SW 1271 (cell line): ENCODE measurements at places on chromosomes 6 and 20.

DNA sequence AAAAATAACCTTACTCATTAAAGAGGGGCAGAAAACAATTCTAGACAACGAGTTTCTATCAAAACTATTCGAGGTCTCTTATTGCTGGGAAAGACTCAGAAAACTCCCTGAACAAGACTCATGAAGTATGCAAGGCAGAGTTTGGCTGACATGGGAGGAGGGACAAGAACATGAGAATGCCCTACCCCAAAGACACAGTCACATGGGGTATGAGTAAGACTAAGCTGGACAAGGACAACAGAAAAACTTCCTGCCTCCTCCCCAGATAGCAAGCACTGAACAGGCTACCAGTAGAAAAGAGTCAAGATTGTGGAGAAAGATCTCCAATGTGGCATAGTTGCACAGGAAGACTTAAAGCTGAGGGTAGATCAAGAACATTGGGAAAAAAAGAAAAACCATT is 39.7 kb upstream of the PHIP start:
- no peak for DNase-seq

DNA sequence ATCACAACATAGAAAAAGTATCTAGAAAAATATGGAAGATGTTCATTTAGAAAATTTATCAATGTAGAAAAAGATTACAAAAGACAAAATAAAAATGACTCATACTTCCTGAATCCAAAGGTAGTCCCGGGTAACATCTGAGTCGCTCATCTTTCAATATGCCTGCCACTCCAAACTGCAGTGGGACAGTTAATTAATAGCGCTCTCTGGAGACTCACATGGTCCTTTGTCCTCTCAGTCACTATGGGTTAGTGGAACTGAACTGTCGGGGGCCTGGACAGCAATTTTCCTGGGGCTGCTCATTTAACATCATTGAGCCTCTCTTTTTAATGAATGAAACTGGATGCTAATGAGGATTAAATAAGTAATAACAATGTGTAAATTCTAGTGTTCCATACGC is 103.4 kb downstream of the MAP3K4 start:
- DNase-seq: no peak

- DNase-seq: no peak
Measured at GRCh38 chr20:23363257-23363649, 1.3 kb downstream of the GZF1 start.

- DNase-seq: peak; percentile 70
Measured at GRCh38 chr20:1225263-1225782, 521 bp upstream of the RAD21L1 start.

GRCh38 chr6:122571888-122572287 is 38.3 kb upstream of the PKIB start:
- DNase-seq: no peak

DNA sequence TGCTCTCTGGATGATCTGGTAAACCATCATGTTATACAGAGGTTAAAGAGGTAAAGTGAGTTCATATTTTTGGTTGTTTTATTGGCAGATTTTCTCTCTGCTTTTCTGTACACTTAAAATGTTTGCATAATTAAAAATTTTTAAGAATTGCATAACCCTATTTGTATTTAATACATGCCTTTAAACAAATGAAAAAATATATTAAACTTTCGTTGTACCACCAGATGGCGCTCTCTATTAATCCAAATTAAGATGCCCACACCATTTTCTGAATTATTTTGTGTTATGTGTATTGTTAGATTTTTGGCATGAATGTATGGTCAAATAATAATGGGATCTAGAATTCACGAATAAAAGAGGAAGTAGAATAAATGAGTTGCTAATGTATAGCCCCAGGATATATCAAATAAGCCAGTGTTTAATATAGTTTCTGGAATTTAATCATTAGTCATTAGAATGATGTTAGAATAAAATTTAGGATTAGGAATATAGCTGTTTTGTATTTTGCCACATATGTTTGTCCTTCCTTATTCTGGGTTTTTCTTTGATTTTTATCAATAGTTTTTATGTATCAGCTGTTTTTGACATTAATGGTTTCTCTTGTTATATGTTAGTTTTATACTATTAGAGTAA is 38.9 kb downstream of the SMAP1 start:
- DNase-seq: peak; percentile 50

GRCh38 chr6:130518588-130518987 is 152.8 kb downstream of the TMEM200A start:
- DNase-seq: no peak

DNA sequence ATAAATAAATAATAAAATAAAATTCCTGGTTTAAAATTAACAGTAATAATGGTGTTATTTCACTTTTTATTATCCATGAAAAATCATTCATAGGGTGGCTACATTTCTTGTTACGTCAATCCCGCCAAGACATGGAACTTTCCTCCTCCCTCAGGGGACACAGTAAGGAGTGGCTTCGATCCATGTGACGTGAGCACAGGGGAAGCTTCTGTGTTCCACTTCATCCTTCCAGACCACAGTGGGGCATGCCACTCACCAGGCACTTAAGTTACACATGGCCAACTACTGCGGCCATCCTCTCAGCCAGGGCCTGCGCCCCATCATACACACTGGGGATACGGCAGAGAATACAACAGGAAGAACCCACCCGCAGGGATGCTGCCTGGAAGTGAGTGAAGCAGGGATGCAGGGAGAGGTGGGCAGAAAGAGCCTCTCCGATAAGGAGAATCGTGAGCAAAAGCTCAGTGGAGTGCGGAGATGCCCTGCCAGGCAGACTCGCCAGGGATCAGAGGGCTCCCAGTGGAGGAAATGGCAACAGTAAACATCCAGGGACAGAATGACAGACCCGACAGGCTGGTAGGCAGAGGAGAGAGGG is 75.3 kb downstream of the ATP9A start:
- no peak for DNase-seq

GRCh38 chr20:36322131-36322530 is 16.0 kb downstream of the DLGAP4 start:
- DNase-seq: no peak

- no peak for DNase-seq
Measured at GRCh38 chr6:87341899-87342298, 2.7 kb upstream of the C6orf163 start.

DNA sequence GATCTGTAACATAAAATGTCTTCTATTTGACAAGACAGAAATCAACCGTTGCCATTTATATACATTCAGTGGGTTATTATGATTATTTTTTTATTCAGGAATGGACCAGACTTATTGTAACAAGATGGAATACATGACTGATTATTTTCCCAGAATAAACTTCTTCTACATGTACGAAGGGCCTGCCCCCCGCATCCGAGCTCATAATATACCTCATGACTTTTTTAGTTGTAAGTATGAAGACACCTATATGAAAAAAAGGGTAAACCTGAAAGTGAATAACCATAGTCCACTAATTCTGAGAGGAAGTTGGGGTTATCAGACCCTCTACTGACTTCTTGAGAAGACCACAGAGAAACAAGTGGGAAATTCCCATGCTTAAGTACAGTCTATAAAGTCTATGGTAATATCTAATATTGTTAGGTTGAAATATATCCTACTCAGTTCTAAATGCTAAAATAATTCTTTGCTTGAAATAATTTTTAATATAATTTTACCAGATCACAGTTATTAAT is 15.9 kb downstream of the OR2A4 start:
- DNase-seq: no peak

DNA sequence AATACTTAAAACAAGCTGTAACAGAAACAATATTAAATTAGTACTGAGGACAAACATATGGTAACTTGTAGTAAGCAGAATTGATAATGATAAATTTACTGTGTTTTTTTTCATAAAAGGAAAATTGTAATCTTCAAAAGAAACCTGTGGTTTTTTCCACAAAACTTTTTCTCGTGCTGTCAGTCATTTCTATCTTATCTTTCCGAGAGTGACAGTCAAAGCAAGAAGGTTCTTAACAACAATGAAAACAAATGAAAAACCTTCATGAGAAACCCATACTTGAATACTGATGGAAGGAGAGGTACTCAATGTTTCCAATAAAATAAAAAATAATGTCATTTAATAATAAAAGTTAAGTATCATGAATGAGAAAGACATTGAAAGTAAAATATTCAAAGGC is 174.0 kb downstream of the TBC1D32 start:
- no peak for DNase-seq

GRCh38 chr6:16657768-16658167 is 103.5 kb downstream of the ATXN1 start:
- DNase-seq: no peak

- DNase-seq: no peak
Measured at GRCh38 chr6:2939315-2940009, 31.9 kb downstream of the SERPINB6 start.

DNA sequence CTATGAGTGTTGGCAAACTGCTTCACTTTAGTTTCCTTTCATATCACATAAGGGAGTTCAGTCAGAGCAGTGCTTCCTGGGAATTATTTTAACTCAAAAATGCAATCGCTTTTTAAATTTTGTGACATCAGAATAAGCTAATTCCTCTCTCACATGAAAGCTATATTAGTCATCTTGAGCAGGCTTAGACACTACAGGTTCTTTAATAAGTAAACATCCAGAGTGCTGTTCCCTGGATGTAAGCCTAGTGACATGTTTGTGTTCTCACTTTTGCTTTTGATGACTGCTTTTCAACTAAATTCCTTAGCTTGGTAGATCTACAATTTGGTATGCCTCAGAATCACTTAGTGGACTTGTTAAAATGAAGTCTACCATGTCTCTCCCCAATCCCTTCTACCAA is 252.7 kb upstream of the POU3F2 start:
- no peak for DNase-seq

- DNase-seq: no peak
Measured at GRCh38 chr6:107531868-107532267, 42.0 kb downstream of the SOBP start.

DNA sequence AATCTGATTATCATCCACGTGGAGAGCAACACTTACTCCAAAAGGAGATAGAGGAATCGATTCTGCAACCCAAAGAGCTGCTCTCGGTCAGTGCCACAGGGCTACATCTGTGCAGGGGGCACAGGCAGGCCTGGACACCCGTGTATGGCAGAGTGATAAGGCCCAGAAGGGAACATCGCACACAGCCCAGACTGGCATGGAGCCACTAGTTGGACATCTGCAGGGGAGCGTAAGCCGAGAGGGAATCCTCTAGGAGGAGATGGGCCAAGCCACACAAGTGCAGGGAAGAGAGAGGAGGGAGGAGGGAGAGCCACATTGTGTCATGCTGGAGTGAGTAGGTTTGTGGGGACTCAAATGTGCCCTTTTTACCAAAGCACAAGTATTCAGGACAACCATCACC is 50.4 kb upstream of the ENTPD6 start:
- DNase-seq: no peak

- no peak for DNase-seq
Measured at GRCh38 chr20:38091441-38092216, 58.1 kb downstream of the RPRD1B start.

DNA sequence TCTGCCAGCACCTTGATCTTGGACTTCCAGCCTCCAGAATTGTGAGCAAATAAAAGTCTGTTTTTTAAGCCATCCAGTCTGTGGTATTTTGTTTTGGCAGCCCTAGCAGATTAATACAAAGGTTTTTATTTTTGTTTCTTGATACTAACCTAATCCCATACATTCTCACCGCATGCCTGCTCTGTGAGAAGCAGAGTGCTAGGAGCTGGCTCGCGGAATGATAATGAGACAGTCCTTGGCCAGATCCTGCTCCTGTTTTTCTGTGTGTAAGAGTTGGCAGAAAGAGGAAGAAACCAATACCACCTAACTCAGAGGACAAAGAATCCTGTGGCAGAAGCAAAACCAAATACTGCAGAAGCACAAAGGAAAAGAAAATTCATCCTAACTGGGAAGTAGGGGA is 82.6 kb downstream of the KIF16B start:
- DNase-seq: no peak

DNA sequence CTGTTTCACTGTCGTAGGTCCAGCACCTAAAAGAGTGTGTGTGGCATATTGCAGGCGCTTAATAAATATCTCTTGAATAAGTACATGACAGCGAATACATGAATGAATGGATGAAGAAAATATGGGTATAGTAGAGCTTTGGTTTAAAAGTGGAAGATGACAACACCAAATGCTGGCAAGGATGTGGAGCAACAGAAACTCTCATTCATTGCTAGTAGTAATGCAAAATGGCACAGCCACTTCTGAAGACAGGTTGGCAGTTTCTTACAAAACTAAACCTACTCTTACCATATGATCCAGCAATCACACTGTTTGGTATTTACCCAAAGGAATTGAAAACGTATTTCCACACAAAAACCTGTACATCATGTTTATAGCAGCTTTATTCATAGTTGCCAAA is 36.3 kb upstream of the ARFGEF2 start:
- DNase-seq: no peak

DNA sequence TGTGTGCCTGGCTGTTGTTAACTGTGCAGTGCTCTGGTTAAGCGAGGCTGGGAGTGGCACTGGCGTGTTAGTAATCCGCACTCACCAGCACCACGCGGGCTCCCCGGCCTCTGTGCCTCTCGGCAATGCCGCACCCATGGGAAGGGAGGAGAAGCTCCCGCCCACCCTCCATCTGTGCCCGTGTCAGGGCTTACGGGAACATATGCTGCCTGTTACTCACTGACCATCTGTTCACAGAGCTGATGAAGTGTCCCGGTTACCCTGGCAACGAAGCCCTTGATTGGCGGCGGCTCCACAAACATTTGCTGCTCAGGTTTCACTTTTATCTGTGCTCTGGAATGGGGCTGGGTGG is 114.7 kb downstream of the PSMB1 start:
- peak; percentile 70 for DNase-seq

GRCh38 chr6:46254331-46254730 is 83.6 kb upstream of the ENPP5 start:
- no peak for DNase-seq

DNA sequence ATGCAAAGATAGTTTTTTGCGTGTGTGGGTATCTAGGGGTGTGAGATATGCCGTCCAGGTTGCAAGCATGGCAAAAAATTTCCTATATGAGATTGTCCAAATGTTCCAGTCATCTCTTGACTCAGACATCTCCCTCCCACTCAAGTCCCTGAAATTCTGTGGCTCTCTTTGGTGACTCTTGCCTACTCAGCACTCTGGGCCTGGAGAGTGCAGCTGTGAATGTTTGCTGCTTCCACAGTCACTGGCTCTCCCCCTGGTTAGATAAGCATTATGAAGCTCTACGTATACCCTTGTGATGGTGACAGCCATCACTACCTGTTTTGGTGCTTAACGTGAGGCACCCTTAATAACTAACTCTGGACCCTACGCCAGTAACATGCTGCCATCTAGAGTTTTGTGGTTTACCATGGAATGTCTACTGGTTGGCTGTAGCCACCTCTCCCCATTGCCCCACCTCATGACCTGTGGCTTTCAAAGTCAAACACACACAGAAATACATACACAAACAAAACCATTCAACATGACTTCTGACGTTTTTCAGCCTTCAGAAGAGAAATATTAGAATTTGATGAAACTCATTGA is 621.9 kb upstream of the CITED2 start:
- no peak for DNase-seq

- no peak for DNase-seq
Measured at GRCh38 chr6:89162047-89162371, 16.2 kb downstream of the PM20D2 start.

GRCh38 chr6:159134701-159135364 is 34.4 kb upstream of the FNDC1 start:
- no peak for DNase-seq
